Activated naive CD4-positive, alpha-beta T cell treated with anti-CD3 and anti-CD28 coated beads, Interleukin-2, amount 50 U/mL, for 16 hours (primary cell): ENCODE measurements at places on chromosomes 3 and 15.

DNA sequence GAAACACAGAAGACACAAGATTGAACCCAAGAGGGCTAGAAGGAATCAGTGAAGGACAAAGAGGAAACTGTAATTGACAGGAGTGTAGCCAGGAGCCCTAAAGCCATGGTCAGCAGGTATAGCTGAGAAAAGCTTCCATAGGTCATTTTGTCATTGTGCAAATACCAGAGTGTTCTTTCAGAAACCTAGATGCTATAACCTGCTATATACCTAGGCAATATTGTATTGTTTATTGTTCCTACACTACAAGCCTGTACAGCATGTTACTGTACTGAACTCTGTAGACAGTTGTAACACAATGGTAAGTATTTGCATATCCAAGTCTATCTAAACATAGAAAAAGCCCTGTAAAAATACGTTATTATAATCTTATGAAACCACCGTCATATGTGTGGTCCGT, 119.3 kb upstream of the LRRFIP2 start:
- DNase-seq, result no peak

DNA sequence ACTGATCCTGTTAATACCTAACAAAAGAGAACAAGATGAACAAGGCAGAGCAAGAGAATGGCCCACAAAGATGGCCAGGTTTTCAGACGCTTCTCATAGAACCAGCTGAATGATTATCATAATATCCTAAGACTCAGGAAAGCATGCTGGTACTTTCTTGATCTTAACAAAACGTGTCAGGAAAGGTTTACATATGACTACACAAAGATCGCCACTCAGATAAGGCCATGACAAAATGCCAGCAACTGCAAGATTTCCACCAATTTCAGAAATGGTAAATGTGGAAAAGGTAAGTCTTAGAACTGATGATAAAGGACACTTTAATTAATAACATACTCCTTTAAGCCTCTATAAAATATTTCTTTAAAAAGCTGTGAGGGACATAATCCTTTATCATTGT, 108.8 kb downstream of the DLG1 start:
- DNase-seq, result no peak

- DNase-seq, result no peak
Measured at GRCh38 chr3:139005356-139005993, 593 bp downstream of the PRR23A start.

DNA sequence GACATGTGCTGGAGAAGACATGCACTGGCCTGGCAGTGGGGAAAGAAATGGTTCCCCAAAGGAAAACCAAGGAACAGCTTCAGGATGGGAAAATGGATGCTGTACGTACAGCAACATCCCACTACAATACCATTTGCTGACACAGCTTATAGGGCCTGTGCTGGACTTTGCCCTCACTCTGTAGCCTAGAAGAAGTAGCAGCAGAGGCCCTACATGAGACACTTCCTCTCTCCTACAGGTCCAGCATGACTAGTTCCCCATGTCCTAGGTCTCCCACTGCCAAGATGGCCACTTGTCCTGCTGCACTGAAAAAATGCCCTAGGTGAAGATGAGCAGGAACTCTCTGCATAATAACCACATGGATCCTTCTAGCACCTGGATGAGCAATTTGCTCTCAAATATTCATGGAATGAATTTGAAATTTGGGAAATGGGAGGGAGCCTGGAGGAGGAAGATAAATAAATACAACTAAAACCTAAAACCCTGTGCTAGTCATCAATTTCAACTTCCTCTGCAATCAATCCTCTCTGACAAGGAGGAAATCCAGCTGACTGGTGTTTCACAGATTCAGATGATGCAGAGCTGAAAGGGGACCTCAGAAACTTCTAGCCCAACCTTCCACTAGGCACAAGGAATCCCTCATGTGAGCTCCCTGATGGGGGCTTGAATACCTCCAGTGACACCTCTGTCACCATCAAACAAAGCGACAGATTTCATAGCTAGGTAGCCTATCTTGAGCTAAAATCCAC, 514.3 kb upstream of the PPP2R3A start:
- DNase-seq, result no peak

DNA sequence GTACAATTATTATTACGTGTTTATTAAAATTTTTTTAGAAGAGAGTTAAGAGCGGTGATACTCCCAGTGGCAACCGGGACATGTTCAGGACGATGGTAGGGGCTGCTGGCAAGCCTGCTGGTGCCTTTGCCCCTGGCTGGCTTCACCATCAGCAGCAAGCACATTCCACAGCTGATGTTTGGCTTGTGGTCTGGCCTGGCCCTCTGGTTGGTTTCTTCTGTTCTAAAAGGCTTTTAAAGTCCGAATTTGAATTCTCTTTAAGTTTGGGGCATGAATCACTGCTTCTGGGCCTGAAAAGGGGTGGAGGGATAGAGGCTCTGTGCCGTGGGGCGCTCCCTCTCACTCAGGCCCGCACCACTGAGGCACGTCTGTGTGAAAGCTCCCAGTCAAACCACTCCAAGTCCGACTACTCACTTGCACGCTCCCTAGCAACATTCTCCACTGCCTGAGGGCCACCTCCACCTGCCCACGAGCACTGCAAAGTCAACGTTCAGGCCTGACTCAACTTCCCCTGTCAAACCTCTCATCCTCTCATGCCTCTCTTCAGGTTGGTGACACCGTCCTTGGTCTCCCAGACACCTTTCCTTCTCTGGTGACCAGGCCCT, 10.1 kb downstream of the ITGA11 start:
- no peak for DNase-seq

DNA sequence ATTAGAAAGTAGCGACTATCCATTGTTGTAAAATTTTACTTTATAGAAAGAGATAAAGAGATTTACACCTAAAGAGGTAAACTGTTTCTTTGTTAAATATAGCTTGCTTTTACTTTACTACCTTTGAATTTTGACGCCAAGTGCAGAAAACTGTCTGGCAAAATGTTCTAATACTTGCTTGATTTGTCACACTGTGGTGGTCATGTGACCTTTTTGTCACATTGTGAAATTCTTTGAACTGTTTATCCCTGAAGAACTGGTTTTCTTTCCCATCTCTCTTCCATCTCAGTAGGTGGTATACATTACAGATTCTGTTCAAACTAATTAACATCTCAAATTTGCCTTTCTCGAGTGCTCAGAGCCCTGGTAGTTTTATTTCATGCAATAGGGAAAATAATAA, 327.4 kb downstream of the NAALADL2 start:
- DNase-seq, result no peak

- DNase-seq, result no peak
Measured at GRCh38 chr15:69127306-69127705, 33.1 kb upstream of the GLCE start.

DNA sequence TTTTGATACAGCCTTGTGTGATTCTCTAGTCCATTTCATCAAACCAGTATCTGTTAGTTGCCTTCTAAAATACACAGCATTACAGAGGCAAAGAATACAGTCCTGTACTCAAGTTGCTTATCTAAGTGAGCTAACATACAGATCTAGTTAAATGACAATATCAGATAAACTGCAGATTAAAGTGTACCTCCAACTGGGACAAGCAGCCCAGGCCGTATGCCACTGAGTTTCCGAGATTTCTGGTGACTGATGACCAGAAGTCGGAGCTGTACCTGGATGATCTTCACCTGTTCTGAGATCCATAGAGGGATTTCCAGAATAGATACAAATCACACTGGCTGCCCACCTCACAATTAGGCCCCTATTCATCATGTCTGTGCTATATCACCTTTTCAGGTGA, 6.3 kb upstream of the TRIM59 start:
- DNase-seq, result no peak

- DNase-seq, result no peak
Measured at GRCh38 chr3:186042036-186042435, 66.9 kb downstream of the ETV5 start.

- DNase-seq, result no peak
Measured at GRCh38 chr3:184471439-184471838, 90.1 kb upstream of the EPHB3 start.

DNA sequence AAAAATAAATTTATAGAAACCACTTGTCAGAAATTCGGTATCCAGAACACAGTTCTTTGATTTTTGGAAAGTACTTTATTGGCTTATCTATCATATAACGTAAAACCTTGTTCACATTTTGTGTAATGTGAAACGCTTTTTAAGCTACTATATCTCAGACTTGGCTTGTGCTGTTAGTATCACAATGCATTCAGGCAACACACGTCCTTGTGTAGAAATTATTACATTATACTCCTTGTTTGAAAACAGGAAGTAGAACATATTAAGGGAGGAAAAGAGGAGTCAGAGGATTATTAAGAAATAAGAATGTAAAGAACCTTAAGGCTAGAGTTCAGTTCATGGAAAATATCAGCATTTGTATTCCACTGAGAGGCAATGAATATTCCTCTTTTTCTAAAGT, 1.6 kb downstream of the DNAJC13 start:
- DNase-seq, result no peak

DNA sequence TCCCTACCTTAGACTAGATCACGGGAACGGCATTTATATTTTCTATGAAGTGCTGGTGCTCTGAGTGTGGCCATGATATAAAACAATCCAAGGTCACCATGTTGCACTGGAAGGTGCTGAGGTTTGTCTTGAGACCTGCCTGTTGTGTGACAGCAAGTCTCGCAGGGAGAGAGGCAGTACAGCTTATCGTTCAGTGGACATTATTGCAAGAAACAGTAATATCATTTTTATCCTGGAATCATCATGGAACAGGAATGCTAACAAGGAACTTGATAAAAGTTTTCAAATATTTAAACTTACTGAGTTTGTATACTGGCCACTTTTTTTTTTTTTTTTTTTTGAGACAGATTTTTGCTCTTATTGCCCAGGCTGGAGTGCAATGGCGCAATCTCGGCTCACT, 40.0 kb upstream of the GCNT3 start:
- no peak for DNase-seq

- no peak for DNase-seq
Measured at GRCh38 chr3:49908373-49909199, 4.9 kb upstream of the MST1R start.

- no peak for DNase-seq
Measured at GRCh38 chr3:157611536-157612076, 108.4 kb upstream of the VEPH1 start.

DNA sequence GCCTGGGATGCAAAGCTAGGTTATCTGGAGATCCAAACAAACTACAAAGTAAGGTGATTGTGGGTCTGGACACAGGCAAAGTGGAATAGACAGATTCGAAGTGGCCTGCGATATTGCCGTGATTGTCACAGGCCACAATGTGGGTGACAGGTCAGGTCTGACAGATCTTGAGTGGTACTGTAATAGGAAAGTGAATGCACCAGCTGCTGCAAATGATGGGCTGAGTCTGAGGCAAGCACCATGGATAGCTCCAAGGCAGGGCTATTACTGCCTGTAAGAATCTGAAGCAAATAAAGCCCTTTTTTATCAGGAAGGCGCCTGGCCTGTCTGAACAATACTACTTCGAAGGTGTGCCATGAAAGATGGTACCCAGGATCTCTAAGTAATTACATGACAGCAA, 10.0 kb downstream of the ARMC8 start:
- no peak for DNase-seq

DNA sequence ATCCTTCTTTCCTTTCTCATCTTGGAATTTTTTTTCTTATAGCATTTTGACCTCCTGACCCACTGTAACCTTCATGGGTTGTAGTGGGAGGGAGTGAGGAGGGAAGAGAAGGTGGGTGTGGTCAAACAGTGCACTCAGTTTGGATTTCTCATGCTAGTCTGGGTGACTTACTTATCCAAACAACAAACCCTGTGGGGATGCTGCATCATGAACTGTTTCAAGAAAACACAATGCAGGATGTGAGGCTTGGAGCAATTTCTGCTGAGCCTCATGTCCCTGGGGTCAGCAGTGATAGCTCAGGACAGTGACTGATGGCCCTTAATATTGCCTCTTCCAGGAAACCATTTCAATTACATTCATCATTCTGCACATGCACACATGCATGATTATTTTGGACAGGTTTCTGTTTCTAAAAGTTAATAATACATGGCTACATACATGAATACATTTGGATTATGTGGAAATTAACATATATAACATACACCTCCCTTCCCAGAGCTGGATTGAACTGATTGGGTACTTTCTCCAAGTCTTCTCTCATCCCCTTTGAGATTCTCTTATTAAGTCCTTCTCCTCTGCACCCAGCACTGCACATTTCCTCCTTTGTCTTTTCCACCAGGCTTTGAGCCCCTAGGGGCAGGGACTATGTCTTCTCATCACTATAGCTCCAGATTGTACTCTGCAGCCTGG, 61.2 kb downstream of the ADAMTSL3 start:
- DNase-seq, result no peak

DNA sequence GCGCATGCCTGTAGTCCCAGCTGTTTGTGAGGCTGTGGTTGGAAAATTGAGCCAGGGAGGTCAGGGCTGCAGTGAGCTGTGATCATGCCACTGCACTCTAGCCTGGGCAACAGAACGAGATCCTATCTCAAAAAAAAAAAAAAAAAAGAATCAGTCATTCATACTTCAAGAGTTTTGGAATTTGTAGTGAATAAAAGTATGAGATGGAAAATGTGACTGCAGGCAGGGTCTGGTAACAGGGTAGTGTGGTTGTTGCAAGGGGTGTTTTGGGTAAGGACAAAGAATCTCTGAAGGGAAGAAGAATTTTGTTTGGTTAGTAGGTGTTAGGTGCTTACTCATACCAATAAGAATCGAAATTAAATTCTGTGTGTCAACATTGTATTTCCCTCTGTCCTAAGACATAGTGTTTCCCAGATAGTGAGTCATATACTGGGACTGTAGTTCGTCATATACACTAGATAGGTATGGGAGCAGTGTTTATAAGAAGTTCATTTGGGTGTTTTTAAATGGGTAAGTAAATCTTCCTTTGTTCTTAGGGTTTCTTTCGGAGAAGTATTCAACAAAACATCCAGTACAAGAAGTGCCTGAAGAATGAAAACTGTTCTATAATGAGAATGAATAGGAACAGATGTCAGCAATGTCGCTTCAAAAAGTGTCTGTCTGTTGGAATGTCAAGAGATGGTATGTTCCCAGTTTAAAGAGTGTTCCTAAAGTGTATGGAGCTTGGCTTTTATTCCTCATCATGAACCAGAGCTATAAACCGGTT, 14.2 kb downstream of the NR1D2 start:
- no peak for DNase-seq

GRCh38 chr3:107633327-107634098, 110.8 kb downstream of the BBX start:
- DNase-seq, result no peak

GRCh38 chr15:90957031-90957790, 2.5 kb downstream of the RCCD1 start:
- no peak for DNase-seq

GRCh38 chr15:33801954-33802353, 166.3 kb upstream of the CHRM5 start:
- no peak for DNase-seq

- DNase-seq, result no peak
Measured at GRCh38 chr3:141930801-141931200, 54.4 kb downstream of the ATP1B3 start.

- no peak for DNase-seq
Measured at GRCh38 chr3:129526121-129526900, 2.1 kb upstream of the RHO start.

DNA sequence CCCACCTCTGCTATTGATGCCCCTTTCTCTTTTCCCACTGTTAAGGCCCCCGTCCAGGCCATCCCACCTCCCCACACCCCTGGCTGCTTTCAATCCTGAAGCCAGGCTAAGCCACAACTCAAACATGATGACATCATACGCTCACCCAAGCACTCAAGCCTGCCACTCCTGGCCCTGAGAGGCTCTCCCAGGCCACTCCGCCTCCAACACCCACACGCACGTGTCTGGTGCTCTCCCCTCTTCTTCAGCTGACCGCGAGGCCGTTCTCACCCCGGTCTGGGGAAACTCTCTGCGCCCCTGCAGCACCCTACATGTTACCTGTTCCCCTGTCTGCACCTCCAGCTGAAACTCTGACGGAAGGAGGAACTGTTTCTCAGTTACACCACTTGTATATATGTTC, 6.2 kb downstream of the ZXDC start:
- DNase-seq, result no peak
